ENCODE measurements at places on chromosomes 4 and X.

DNA sequence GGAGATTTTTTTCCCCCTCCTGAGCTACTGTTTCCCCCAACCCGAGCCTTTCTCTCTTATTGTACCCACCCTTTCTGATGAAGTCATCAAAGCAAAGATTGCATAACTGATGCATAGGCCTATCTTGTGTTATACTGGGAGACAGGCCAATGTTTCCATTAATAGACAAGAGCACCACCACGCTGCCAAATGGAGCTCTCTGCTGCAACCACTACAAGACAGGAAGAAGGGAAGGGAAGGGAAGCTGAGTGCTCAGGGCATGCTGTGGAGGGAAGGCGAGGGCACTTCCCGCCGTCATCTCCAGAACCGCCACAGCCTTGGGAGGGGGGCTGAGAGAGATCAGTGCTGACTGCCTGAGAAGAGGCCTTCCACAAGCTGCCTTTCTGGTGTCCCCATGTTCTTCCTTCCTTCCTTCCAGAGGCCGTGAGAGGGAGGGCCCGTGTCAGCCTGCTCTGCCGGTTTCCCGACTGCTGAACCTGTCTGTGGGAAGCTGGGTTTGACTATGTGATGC lies 75.0 kb downstream of the MGST2 start:
- DNase-seq = peak; percentile 97

GRCh38 chrX:110341189-110342035 lies 17.2 kb upstream of the RTL9 start:
- DNase-seq = peak; percentile 73

GRCh38 chr4:174084542-174084941 lies 198.9 kb downstream of the FBXO8 start:
- DNase-seq = peak; percentile 77

- DNase-seq = peak; percentile 79
Measured at GRCh38 chrX:3518870-3519269, 172.4 kb upstream of the MXRA5 start.

DNA sequence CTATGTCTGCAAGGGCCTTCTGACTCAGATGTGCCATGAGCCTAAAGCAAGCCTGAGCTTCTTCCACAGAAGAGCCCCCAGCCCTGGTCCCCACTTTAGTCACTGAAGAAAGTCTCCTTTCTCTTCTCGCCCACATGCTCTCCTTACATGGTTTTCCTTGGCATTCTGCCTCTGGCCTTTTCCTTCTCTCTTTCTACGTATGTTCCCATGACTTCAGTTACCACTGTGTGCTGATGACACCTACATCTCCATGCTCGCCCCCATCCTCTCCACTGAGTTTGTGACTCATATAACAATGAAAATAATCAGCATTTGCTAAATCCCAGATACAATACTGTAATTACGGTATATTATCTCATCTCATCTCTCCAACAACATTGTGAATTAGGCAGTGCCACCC lies 149.3 kb downstream of the AMMECR1 start:
- DNase-seq = peak; percentile 61

- peak; percentile 29 for DNase-seq
Measured at GRCh38 chrX:57573754-57574153, 18.1 kb upstream of the ZXDB start.

DNA sequence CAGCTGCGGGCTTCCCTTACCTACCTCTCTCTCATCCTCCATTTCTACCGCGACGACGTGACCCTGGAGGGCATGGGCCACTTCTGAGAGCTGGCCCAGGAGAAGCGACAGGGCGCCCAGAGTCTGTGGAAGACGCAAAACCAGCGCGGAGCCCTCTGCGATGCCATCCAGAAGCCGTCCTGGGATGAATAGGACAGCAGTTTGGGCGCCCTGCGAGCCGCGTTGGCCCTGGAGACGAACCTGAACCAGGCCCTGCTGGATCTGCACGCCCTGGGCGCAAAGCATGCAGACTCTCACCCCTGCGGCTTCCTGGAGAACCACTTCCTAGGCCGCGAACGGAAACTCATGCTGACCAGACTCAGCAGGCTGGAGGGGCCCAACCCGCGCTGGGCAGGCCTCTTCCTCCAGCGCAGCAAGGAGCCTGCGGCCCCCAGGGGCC lies 52.7 kb upstream of the TMPRSS11F start:
- DNase-seq = no peak

- no peak for DNase-seq
Measured at GRCh38 chr4:138047290-138047689, 194.9 kb downstream of the SLC7A11 start.

DNA sequence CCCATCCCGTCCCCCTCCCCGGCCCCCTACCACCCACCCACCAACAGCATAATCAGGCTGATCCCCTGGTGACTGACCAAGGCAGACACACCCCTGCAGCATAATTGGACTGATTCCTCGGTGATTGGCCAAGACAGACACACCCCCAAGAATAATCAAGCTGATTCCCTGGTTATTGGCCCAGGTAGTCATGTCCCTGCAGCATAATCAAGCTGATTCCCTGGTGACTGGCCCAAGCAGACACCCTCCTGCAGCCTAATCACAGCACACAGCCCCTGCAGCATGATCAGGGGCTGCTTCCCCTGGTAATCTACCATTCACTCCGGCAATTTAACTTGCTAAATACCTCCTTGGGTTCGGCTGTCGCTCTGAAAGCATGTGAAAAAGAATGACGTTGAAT lies 47.5 kb upstream of the STS start:
- no peak for DNase-seq

DNA sequence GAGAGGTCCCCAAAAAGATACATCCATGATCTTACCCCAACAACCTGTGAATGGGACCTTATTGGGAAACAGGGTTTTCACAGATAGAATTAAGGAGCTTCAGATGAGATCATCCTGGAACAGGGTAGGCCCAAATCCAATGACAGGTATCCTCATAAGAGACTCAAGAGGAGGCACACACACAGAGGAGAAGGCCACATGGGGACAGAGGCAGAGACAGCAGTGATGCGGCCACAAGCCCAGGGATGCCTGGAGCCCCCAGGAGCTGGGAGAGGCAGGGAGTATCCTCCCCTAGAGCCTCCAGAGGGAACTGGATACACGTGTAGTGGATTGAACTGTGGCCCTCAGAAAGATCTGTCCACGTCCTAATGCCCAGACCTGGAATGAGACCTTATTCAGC lies 82.3 kb downstream of the PRKX start:
- no peak for DNase-seq

DNA sequence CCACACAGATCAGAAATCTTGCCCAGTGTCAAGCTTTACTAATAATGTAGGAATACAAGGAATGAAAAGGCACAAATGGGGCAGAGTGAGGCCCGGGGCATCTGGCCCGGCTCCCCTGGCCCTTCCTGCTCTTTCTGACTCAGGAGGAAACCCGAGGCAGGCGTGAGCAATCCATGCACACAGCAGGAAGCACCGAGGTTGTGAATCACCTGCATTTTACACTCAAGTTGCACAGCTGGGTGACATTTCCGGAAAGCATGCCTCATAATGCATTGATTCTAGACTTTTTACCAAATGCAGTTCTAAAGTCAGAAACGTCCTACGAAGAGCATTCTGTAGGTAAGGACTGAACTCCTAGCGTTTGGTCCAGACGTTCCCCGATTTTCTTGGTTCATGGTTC lies 38.9 kb downstream of the PRIMPOL start:
- peak; percentile 83 for DNase-seq

- DNase-seq = no peak
Measured at GRCh38 chr4:75110061-75110460, 177.1 kb downstream of the PARM1 start.
